ENCODE measurements at places on chromosomes 13 and 19.

DNA sequence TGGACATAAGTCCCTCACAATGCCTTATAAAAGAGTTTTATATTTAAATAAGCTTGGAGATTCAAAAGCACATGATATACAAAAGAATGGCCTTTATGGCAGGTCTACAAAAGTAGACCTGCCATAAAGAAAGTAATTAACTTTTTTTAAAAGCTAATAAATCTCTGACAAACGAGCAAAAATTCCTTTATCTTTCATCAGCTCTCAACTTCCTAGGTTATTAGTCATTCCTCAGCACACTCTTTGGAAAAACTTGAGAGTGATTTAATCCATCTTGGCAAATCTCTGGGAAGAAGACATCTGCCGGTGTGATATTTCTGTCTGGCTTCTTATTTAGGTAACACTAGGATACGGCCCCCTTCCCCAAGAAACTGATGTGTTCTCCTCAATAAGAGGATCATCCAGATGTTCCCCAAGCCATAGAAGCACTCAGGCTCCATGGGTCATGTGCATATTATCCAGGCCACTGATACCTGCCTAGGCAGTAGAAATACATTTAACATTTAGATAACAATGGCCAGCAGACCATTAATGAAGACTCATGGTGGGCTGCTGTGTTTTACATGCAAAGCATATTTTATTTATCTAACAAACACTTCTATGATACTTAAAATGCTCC, 372.7 kb downstream of the LIG4 start:
- H3K4me1 ChIP-seq: no peaks in the 10 kb centered on the region
- H3K36me3 ChIP-seq: no peaks in the 10 kb centered on the region
- no peak overlapping the region for H3K4me3 ChIP-seq
- H3K27me3 ChIP-seq: no peaks in the 10 kb centered on the region
- H3K27ac ChIP-seq: no peak overlapping the region

- H3K36me3 ChIP-seq: peaks cover 2% of the 10 kb centered on the region
- peaks cover 25% of the 10 kb centered on the region for H3K4me1 ChIP-seq
- H3K27me3 ChIP-seq: no peaks in the 10 kb centered on the region
- H3K4me3 ChIP-seq: no peak overlapping the region
These were observed 35.5 kb upstream of the LDLR start for GRCh38 chr19:11053817-11054195.

GRCh38 chr19:44576843-44577565, 36.4 kb upstream of the IGSF23 start:
- H3K27ac ChIP-seq: no peak overlapping the region
- no peak for DNase-seq
- H3K4me1 ChIP-seq: no peaks in the 10 kb centered on the region
- no peak overlapping the region for H3K4me3 ChIP-seq
- H3K27me3 ChIP-seq: peaks cover 13% of the 10 kb centered on the region

DNA sequence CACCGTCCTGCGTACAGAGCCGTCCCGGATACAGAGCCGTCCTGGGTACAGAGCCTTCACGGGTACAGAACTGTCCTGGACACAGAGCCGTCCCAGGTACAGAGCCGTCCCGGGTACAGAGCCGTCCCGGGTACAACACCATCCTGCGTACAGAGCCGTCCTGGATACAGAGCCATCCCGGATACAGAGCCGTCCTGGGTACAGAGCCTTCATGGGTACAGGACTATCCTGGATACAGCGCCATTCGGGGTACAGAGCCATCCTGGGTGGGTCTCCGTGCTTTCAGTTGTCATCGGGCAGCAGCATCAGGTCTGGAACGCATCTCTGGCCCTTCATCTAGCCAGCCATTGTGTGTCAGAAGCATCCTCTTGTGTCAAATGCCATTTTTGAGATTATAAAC, 222.3 kb upstream of the SOX1 start:
- no peak for DNase-seq
- no peaks in the 10 kb centered on the region for H3K4me1 ChIP-seq
- no peak overlapping the region for H3K27ac ChIP-seq
- no peak overlapping the region for H3K4me3 ChIP-seq
- peaks cover 12% of the 10 kb centered on the region for H3K27me3 ChIP-seq

DNA sequence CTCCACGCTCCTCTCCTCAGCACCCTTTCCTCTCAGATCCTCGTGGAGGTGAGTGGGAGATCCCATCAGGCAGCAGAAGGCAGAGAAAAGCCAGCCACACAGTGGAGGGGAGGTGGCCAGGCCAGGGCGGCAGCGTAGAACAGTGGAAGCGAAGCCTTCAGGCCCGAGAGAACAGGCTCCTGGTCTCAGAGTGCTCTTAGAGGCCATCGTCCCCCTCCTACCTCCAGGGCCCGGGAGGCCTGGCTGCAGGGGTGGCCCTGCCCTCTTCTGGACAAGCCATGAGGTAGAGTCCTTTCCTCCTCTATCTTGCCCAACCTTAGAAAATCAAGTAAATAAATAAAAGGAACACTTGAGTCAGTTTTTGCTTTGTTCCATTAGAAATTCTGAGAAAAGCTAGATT, 202.0 kb downstream of the KATNAL1 start:
- H3K27ac ChIP-seq: no peak overlapping the region
- H3K4me3 ChIP-seq: no peak overlapping the region
- peaks cover 6% of the 10 kb centered on the region for H3K4me1 ChIP-seq
- peaks cover 6% of the 10 kb centered on the region for H3K36me3 ChIP-seq
- H3K27me3 ChIP-seq: peaks cover 30% of the 10 kb centered on the region
- DNase-seq: no peak

- no peak overlapping the region for H3K27ac ChIP-seq
- no peak for DNase-seq
- H3K4me3 ChIP-seq: no peak overlapping the region
These were observed 20.6 kb upstream of the PCCA start for GRCh38 chr13:100068133-100068931.

DNA sequence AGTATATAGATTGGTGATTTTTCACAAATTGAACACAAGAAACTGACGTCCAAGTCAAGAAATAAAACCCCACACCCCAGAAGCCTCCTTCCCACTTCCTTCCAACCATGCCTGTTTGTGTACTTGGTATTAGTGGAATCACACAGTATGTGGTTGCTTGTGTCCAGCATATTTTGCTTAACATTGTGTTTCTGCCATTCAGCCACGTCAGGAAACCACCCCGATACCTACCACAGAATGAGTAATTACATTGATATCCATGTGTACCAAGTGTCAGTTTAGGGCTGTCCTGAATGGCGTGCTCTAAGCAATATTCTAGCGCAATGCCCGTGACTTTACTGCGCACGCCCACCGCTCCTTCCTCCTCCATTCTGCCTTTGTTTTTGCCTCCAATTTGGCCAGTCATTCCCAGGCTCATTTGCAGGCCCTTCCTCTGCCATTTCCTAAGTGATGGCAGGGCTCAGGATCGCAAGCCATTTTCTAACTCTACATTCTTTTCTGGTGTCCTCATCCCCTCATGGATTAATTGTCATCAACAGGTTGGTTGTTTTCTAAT, 25.9 kb upstream of the MPHOSPH8 start:
- no peaks in the 10 kb centered on the region for H3K4me1 ChIP-seq
- no peak overlapping the region for H3K4me3 ChIP-seq
- peaks cover 20% of the 10 kb centered on the region for H3K27me3 ChIP-seq
- H3K36me3 ChIP-seq: peaks cover 5% of the 10 kb centered on the region

- peaks cover 2% of the 10 kb centered on the region for H3K4me1 ChIP-seq
- no peak overlapping the region for H3K4me3 ChIP-seq
- no peak overlapping the region for H3K27ac ChIP-seq
- no peak for DNase-seq
- H3K36me3 ChIP-seq: no peaks in the 10 kb centered on the region
These were observed 20.7 kb upstream of the XPO4 start for GRCh38 chr13:20923272-20923671.

DNA sequence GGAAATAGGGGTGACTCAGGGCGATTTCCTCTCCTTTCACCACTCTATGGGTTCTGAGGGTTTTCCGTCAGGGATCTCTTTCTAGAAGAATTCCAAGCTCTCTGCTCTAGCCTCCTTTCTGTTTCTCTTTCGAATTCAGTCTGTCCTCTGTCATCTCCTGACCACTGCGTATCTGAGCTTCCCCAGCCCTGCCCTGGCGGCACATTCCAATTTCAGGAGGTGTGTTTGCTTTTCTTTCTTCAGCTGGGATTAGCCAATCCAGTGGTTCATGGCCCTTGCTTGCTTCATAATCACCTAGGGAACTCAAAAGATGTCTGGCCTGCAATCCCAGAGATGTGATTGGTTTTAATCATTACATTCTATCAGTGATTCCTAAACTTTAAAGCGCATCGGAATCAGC, 9.4 kb downstream of the IFNL2 start:
- peaks cover 5% of the 10 kb centered on the region for H3K4me1 ChIP-seq
- peak overlapping the region; percentile 69 for H3K4me3 ChIP-seq
- no peak for DNase-seq
- peaks cover 13% of the 10 kb centered on the region for H3K27me3 ChIP-seq
- H3K27ac ChIP-seq: no peak overlapping the region

DNA sequence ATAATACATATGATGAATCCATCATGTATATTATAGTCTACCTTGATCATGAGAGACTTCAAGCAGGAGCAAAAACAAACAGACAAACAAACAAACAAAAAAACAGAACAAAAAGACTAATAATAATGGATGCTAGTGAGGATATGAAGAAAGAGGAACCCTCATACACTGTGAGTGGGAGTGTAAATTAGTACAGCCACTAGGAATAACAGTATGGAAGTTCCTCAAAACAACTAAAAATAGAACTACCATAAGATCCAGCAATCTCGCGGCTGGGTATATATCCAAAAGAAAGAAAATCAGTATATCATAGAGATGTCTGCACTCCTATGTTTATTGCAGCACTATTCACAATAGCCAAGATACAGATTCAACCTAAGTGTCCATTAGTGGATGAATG, 7.0 kb upstream of the DLEU7 start:
- H3K27ac ChIP-seq: no peak overlapping the region
- H3K4me3 ChIP-seq: no peak overlapping the region
- H3K27me3 ChIP-seq: peaks cover 12% of the 10 kb centered on the region
- H3K36me3 ChIP-seq: peaks cover 5% of the 10 kb centered on the region
- no peak for DNase-seq
- H3K4me1 ChIP-seq: peaks cover 4% of the 10 kb centered on the region

DNA sequence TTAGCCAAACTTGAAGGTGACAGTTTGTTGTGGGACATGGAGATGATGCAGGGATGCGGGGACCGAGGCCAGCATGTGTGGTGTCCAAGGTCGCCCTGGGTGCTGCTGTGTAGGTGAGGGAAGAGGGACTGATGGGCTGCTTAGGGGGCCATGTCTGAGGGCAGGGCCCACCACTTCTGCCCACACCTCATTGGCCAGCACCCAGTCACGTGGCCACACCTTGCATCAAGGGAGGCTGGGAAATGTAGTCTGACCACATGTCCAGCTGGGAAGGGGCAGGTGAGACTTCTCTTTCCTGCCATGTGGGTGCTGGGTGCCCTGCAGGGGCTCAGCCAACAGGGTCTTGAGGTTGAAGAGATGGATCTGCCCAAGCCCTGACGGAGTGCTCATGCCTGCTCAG, 88.9 kb downstream of the KDM4B start:
- peaks cover 4% of the 10 kb centered on the region for H3K36me3 ChIP-seq
- H3K27ac ChIP-seq: no peak overlapping the region
- DNase-seq: no peak
- no peaks in the 10 kb centered on the region for H3K27me3 ChIP-seq

- H3K27ac ChIP-seq: no peak overlapping the region
- no peak overlapping the region for H3K4me3 ChIP-seq
- DNase-seq: no peak
- no peaks in the 10 kb centered on the region for H3K4me1 ChIP-seq
- peaks cover 46% of the 10 kb centered on the region for H3K27me3 ChIP-seq
- H3K36me3 ChIP-seq: peaks cover 2% of the 10 kb centered on the region
These were observed 33.2 kb upstream of the CASP14 start for GRCh38 chr19:15015946-15016542.

- H3K27me3 ChIP-seq: peaks cover 24% of the 10 kb centered on the region
- H3K27ac ChIP-seq: no peak overlapping the region
- no peak overlapping the region for H3K4me3 ChIP-seq
- no peak for DNase-seq
- peaks cover 4% of the 10 kb centered on the region for H3K4me1 ChIP-seq
These were observed 110.9 kb downstream of the KL start for GRCh38 chr13:33127009-33127551.

- no peaks in the 10 kb centered on the region for H3K27me3 ChIP-seq
- H3K4me1 ChIP-seq: peaks cover 55% of the 10 kb centered on the region
- no peak for DNase-seq
- H3K4me3 ChIP-seq: peak overlapping the region; percentile 21
These were observed 334 bp upstream of the ANGPTL6 start for GRCh38 chr19:10102787-10103236.

DNA sequence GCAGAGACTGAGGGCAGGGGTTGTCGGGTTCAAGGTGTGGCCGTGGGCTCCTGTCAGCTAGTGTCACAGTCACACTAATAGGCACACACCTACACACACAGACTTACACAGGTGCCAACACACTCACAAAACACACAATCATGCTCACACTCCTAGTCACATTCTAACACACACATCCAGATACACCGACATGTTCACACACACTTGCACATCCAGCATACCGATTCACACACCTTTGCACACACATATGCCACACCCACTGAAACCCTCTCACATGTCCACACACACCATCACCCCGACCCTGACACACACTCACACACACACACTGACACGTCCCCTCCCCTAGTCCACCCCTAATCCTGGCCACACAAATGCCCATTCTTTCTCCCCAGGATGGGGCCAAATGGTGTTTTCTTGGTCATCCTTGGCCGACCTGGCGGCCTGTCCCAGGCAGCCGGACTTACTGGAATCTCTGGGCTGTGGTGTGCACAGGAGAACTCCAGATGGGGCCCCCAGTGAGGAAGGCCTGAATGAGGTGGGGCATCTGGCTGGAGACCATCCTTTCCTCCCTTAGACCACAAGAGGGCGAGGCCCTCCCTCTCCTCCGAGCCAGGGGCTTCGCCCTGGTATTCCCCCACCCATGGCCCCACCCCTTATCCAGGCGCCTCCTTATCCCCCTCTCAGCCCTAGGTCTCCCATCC, 19.1 kb upstream of the PNMA8B start:
- peaks cover 7% of the 10 kb centered on the region for H3K4me1 ChIP-seq
- H3K36me3 ChIP-seq: peaks cover 4% of the 10 kb centered on the region
- no peak for DNase-seq
- H3K27ac ChIP-seq: no peak overlapping the region
- no peak overlapping the region for H3K4me3 ChIP-seq

DNA sequence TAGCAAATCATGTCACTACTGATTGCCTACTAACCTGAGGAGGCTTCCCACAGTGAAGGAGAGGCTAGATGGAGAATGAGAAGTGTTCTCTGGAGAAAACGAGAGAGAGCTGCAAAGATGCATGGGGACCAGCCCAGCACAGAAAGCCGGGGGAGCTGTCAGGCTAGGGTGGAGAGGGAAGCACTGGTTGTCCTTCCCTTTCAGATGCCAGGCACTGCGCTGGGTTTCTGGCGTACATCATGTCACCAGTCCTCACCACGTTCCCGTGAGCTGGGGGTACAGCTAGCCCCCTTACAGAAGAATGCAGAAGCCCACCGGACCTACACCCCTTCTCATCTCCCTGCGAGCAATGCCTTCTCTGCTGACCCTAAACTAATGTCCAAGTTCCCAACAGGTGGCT, 86.0 kb downstream of the STK24 start:
- peak overlapping the region; percentile 100 for H3K27ac ChIP-seq
- no peak for DNase-seq
- H3K36me3 ChIP-seq: peaks cover 4% of the 10 kb centered on the region
- no peaks in the 10 kb centered on the region for H3K27me3 ChIP-seq
